ENCODE measurements at places on chromosomes 4 and X.
A peak's percentile ranks its signal among the peaks of the same experiment; 100 is the strongest.

- no peak for DNase-seq
Observed at GRCh38 chr4:6566391-6567190, 8.4 kb upstream of the MAN2B2 start.

DNA sequence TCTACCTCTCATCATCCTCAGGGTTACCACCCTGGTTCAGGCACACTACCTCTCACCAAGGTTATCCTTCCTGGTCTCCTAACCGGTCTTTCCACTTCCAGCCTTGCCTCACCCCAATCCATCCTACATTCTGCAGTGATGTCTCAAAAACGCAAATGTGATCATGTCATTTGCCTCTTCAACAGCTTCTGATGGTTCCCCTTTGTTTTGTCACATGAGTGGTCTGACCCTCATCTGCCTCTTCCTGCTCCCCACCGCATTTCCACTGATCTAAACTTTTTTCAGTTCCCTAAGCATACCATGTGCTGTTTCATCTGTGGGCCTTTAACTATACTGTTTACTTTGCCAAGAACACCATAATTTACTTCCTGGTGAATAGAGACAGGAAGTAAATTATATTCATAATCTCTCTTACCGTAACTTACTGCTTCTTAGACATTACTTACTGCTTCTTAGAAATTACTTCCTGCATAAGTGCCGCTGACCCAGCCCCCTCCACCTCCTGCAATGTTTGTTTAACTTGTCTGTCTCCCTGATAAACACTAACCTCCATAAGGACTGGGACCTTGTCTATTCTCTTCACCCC is 27.1 kb upstream of the NSUN7 start:
- DNase-seq: peak; percentile 37

- no peak for DNase-seq
Observed at GRCh38 chr4:83216959-83217683, 67.5 kb downstream of the COQ2 start.

DNA sequence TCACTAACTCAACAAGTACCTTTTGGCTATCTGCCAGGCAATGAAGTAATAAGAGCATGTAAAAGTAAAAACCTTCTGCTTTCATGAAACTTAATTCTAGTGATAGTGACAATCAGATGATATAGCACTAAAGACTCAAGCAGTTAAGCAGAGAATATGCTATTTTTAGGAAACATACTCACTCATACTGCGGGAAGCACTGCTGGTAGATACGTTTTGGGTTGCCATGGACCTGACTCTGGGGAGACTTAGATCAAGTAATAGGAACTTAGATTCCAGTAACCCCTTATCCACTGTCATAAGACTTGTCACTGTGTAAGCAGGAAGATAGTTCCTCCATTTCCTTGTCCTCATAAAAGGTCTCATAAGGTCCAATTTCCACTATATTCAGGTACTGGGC is 386.3 kb downstream of the DMD start:
- DNase-seq: no peak

DNA sequence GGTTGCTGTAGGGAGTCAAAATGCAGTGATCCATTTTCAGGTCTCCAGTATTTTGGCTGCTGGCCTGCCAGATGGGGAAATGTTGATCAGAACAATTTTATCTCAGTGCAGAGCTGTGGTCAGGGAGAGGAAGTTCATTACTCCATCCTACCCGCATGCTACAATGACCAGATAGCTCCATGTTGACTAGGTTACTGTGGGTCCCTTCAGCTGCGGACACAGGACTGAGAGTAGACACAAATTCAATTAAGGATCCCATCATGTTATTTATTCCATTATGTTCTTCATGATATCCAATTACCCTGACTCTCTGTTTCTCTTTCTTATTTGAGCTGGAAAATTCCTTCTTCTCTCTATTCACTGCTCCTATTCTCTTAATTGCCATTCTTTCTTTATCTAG is 16.3 kb downstream of the SYNPO2 start:
- no peak for DNase-seq

- no peak for DNase-seq
Observed at GRCh38 chrX:67635424-67635823, 91.6 kb downstream of the AR start.

- no peak for DNase-seq
Observed at GRCh38 chr4:8617486-8618040, 25.0 kb downstream of the CPZ start.

- no peak for DNase-seq
Observed at GRCh38 chr4:176753049-176753448, 39.7 kb downstream of the VEGFC start.

DNA sequence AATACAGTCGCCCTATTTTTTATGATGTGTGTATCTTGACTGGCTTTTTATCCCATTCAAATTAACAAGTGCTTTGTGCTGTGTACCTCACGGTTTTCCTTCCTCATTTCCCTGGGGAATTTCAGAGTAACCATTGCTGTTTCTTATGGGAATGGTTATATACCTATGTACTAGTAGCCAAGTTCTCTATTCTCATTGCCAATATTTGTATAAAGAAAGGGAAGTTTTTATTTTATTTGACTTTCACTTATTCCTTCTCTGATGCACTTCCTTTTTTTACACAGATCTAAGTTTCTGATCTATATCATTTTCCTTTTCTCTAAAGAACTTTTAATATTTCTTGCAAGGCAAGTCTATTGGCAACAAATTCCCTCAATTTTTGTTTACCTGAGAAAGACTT is 181.3 kb downstream of the SOWAHB start:
- no peak for DNase-seq

DNA sequence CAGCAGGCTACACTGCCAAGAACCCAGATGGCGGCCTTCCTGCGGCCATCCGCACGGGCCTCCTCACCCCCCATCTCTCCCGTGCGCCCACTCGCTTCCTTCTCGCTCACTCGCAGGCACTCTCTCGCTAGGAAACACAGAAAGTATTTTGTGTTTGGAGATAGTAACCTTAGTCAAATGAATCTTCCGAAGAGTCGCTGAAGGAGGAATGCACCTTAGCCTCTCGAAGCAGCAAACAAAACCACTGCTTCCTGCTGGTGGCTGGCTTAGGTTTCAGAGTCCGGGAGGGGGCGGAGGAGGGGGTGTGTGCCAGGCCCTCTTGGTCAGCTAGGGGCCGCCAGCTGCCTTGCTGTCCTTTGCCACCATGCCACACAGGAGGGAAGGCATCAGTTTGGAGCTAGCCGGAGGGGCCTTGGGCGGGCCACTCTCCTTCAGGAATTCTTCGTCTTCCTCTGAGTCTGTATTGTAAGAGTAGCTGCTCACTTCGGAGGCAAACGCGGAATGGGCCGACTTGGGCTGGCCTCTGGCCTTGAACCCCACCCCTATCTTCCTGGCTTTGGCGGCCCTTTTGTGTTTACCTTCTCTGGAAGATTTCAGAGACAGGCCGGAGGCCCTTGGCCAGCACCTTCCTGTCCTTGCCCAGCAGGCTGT is 73.2 kb upstream of the UCP1 start:
- DNase-seq: no peak

- no peak for DNase-seq
Observed at GRCh38 chr4:174763454-174764104, 65.5 kb downstream of the GLRA3 start.

DNA sequence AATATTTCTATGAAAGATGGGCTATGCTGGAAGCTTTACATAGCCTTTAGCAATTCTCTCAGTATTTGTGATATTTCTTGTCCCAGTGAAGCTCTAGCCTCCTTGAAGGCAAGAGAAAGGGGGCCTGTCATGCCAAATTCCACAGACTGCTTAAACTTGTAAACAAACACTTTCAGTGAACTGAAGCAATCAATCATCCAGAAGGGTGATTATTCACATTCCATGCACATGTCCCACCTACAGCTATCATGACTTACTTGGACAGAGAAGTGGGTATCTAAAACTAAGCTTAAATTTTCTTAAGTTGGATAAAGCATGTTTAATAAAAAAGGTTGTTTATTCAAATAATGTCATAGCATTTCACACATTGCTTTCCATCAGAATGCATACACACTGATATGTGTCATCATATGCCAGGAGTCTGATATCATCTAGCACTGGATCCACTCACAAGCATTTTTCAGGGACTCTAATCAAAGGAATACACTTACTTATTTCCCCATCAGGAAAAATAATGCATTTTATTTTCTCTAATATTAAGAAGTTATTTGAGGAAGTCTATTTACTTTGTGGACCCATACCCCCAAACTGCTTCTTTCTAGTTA is 1.2 kb upstream of the FSTL5 start:
- no peak for DNase-seq

DNA sequence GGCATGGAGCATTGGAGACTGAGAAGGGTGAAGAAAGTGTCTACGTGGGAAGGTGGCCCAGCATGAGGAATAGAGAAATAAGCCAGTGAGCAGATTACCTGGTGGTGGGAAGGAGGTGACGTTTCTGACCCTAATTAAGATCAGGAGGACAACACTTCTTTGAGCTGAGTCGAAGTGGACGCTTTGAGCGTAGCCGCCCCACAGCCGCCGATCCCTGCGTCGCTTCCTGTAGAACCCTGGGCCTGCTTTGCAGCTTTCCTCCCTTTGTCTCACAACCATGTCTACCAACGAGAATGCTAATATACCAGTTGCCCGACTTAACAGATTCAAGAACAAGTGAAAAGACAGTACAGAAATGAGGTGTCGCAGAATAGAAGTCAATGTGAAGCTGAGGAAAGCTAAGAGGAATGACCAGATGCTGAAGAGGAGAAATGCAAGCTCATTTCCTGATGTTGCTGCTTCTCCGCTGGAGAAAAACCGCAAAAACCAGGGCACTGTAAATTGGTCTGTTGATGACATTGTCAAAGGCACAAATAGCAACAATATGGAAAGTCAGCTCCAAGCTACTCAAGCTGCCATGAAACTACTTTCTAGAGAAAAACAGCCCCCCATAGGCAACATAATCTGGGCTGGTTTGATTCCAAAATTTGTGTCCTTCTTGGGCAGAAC is 6.4 kb upstream of the ANTXR2 start:
- DNase-seq: no peak

- no peak for DNase-seq
Observed at GRCh38 chrX:1601768-1602085, 10.3 kb downstream of the AKAP17A start.

DNA sequence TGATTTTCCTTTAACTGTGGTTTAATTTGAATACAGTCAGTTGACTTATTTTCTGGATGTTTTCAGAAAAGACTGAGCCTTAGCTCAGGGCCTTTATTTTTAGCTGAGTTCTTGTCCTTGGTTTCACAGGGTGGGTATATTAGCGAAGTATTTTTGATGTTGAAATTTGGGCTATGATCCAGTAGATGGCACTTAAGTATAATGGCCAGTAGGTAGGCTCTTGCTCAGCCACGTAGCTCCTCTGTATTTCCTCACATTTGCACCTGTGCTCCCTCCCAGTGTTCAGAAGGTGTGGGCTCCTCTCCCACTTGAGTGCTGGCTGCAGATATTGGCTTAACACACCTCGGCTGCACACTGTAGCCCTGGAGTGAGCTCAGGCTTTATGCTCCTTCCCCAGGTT is 549.9 kb upstream of the AMOT start:
- DNase-seq: no peak

Data from globus pallidus (tissue), 1 donor.